ENCODE measurements at places on chromosomes 2 and 18.

DNA sequence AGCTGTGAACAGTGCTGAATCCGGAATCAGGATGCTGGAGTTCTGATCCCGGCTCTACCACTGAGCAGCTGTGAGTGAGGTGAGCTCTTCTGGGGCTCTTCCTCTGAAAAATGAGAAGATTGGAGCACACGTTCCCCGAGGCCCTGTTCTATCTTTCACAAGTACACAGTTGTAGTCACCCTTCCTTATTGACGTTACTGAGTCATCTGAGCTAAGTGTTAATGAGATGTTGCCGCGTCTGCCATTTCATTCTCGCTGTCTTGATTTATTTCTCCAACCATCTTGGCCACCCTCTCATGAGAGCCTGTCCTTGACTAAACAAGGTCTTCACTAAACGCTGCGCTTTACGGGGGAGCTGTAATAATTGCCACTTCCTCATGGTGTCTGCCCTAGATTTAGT lies 31.9 kb upstream of the EFR3B start:
- no peak for DNase-seq

DNA sequence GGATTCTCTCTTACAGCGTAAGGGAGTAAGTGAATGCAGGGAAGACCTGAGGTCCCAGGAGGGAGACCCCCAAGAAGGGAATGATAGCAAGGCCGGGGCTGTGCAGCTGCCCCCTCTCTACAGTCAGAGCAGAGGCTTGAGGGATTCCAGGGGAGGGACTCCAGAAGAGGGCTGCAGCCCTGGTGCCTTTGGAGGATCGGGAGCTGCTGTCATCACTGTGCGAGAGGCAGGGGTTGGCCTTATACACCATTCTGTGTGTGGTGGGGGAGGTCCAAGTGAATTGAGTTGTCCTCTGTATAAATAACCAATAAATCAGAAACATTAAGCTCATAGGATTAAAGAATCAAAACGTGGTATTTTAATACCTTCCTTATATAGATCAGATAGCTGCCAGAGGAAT lies 114.9 kb downstream of the GLI2 start:
- DNase-seq, result no peak

DNA sequence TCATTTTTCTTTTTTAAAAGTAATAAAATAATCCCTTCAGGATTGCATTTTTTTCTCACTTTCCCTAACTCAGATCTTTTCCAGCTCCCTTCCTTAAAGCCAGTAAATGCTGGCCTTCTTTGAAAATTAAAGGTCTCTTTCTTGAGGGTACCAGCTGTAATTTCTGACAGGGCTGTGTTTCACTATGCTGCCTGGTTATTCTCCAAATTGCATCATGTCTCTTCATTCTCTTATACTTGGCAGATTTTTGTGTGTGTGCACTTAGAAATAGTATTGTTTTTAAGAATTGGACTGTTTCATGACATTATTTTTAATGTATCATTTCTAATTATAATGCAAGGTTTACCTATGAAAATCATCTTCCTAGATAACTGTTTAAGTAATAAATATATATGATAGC lies 72.0 kb upstream of the EPB41L5 start:
- DNase-seq, result no peak

GRCh38 chr18:43588838-43589237 lies 311.5 kb upstream of the SYT4 start:
- no peak for DNase-seq

Data from head of caudate nucleus (tissue), 42 donors.